Activated CD4-positive, alpha-beta T cell treated with anti-CD3 and anti-CD28 coated beads, Interleukin-2, amount 10 ng/mL, durations not matched to agents 7 days and 5 days (primary cell): ENCODE measurements at places on chromosomes 12 and 14. TPM values are rescaled to one million over a fixed set of nuclear protein-coding genes. Genes with fewer than 3 reads are reported as not detected.

DNA sequence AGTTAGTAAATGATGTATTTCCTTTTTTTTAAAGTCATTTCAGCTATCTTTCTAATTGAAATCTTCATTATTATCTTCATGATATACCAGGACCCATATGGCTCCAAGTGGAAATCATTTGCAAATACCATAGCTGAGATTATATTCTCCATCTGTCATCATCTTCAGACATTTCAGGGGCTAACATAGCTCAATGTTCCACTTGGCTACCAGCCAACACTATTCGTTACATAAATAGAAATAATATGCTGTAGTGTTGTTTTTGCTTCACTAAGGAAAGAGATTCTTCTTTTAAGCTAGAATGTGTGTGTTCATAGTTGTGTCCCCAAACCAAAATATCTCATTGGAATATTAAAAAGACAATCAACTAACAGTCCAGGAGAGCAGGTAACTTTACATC, 225.1 kb downstream of the DIO2 start:
- no peak for DNase-seq
- no peak overlapping the region for H3K4me3 ChIP-seq
- no peaks in the 10 kb centered on the region for H3K4me1 ChIP-seq
- H3K27me3 ChIP-seq = no peaks in the 10 kb centered on the region

Gene PRPH
- not detected for total RNA-seq

DNA sequence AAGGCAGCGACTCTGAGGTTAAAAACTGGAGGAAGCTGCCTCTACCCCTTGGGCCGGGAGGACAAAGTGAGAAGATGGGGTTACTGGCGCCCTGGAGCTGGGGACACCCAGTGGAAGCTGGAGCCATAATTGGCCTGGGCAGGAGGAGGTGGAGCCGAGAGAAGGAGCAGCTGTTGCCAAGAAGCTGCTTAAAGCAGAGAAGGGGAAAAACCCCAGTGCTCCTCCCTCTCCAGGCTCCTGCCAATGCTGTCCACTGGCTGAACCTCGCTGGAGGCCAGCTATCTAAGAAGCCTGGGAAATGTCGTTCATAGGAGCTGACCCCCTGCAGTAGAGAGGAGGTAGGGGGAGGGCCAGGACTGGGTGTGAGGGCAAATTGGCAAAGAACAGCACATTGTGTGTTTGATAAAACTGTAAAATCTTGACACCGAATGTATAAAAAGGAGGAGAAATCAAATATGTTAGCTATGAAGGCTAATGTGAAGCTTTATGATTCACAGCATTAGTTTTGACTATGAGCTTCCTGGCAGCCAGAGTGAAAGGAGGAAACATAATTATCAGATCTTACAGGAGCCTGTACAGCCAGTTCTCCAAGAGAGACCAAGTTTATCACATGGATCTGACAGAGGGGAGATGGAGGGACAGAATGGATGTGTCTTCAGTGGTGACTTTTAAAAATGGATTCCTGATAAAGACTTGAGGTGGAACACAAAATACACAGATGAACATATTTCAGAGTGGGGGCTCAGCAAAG, 9.5 kb downstream of the HHIPL1 start:
- no peaks in the 10 kb centered on the region for H3K36me3 ChIP-seq
- no peaks in the 10 kb centered on the region for H3K4me1 ChIP-seq
- peaks cover 26% of the 10 kb centered on the region for H3K27me3 ChIP-seq
- no peak for DNase-seq

Gene KRT3
- total RNA-seq = not detected

DNA sequence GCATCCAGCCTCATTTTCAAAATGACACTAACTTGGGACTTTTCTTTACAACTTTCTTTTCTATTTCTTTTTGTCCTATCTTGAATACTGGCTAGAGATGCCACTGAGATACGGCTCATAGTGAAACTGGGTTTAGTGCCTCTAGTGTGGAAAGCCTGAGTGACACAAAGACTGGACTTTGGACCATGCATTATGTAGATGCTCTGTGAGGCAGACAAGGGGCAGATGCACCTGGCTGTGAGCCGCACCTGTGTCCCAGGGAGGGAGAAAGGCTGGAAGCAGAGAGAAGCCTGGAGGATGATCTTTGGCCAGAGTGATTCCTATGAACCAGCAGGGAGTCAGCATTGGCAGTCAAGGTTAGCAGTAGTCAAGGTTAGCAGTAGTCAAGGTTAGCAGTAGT, 852.3 kb upstream of the TMEM132C start:
- H3K4me3 ChIP-seq = no peak overlapping the region
- no peaks in the 10 kb centered on the region for H3K4me1 ChIP-seq
- DNase-seq = no peak
- no peaks in the 10 kb centered on the region for H3K27me3 ChIP-seq
